Immature natural killer cell (primary cell): ENCODE measurements at places on chromosomes 11 and 22. TPM values are rescaled to one million over a fixed set of nuclear protein-coding genes. Genes with fewer than 3 reads are reported as not detected.

GRCh38 chr22:34976886-34977285, 89.1 kb upstream of the ISX start:
- no peak for DNase-seq

DNA sequence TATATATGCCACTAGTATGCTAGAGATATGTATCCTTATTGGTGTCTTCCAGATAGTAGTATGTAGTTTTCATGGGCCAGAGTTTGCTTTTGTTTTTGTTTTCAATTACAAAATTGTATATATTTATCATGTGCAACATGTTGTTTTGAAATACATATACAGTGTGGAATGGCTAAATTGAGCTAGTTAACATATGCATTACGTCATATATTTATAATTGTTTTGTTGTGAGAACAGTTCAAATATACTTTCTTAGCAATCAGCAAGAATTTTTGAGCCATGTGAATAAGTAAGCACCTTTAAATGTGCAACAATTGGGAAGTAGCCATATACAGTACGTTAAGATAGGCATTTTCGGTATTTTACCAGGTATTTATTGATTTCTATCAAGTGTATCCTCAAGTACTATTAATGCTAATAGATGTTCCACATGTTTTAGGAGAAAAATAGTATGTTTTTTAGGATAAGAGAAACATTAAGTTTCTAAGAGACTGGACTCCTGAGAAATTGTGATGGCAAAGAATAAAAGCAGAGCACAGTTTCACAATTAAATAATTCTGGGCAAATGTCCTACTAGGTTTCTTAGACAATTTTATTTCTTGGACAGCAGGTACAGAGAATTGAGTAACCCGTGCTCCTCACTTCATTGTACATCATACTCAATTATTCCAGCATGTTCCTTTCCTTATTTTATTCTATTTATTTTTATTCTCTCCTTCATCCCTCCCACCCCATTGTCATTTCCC, 60.5 kb upstream of the SLC5A12 start:
- no peak for DNase-seq

GRCh38 chr11:3920148-3920852, 64.8 kb downstream of the STIM1 start:
- DNase-seq, result peak; percentile 50

- peak; percentile 22 for DNase-seq
Measured at GRCh38 chr22:38940811-38941384, 16.5 kb upstream of the APOBEC3A start.

- no peak for DNase-seq
Measured at GRCh38 chr11:87116185-87116584, 78.5 kb downstream of the TMEM135 start.

GRCh38 chr11:120615391-120615790, 103.8 kb downstream of the GRIK4 start:
- no peak for DNase-seq

GRCh38 chr11:47869544-47870393, 21.6 kb upstream of the NUP160 start:
- DNase-seq, result no peak

DNA sequence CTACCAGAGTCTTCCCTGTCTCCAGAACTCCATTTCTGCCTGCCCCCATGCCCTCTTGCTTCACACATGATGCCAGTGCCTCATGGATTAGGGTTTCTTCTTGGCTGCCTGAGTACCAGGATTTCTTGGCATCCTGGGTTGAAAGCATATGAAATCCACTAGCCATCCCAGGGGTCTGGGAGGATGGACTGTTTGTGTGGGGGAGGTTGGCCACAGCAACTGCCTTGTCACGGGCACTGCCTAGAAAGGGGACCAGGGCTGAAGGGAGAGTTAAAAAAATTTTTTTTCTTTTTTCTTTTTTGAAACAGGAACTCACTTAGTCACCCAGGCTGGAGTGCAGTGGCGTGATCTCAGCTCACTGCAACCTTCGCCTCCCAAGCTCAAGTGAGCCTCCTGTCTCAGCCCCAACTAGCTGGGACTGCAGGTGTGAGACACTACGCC, 4.2 kb downstream of the USP35 start:
- DNase-seq, result no peak

- DNase-seq, result no peak
Measured at GRCh38 chr11:7901319-7901854, 29.7 kb downstream of the OR10A6 start.

- DNase-seq, result no peak
Measured at GRCh38 chr11:256952-257737, 20.4 kb downstream of the PSMD13 start.

DNA sequence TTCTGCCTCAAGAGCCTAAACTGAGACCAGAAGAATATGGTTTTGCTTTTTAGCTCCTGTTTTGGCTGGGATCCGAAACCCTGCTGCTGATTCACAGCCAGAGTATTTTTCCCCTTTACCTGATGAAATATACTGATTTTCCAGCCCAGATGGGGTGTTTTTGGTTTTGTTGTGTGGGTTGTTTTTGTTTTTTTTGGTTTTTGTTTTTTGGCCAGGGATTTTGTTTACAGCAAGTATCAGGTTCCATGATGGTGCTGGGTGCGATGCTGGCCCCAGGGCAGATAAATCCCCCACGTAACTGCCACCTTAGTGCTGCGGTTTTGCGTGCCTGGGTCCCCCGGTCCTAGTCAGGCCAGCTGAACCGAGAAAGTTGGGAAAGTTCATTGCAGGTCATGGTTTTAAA, 103.7 kb downstream of the ZBTB16 start:
- no peak for DNase-seq

GRCh38 chr11:47506795-47507562, 46.0 kb downstream of the CELF1 start:
- DNase-seq, result no peak

GRCh38 chr11:38950867-38951266, 2352.8 kb upstream of the RAG2 start:
- no peak for DNase-seq

- DNase-seq, result no peak
Measured at GRCh38 chr11:35347921-35348331, 71.4 kb downstream of the SLC1A2 start.

DNA sequence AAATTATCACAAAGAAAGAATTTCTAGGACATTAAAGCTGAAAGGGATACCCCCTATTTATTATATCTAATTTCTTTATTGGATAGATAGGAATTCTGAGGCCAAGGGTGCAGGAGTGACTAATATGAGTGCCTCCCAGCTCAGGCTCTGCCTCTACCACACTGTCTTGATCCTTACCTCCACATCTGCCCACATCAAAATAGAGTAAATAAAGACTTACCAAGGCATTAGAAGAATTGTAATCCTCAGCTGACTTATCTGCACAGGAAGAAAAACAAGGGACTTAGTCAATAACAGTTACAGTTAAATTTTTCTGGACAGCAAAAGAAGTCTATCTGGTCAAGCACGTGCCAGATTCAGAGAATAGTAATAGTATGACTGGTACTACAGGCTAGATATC, 72.6 kb upstream of the GDPD4 start:
- DNase-seq, result no peak

The MN1 gene
- polyA plus RNA-seq, result 0.03 TPM

The C1QTNF5 gene
- not detected for polyA plus RNA-seq

The BIRC3 gene
- polyA plus RNA-seq, result 5.5 TPM

The CARNS1 gene
- 1.9 TPM for polyA plus RNA-seq

The CHRNA10 gene
- not detected for polyA plus RNA-seq

The TUB gene
- not detected for polyA plus RNA-seq

The MCAT gene
- polyA plus RNA-seq, result 9.6 TPM

The TSGA10IP gene
- not detected for polyA plus RNA-seq

The KCNE3 gene
- polyA plus RNA-seq, result 0.54 TPM

The TTC36 gene
- polyA plus RNA-seq, result 0.50 TPM
